ENCODE measurements at places on chromosomes 16 and 17. TPM values are rescaled to one million over a fixed set of nuclear protein-coding genes. Genes with fewer than 3 reads are reported as not detected.
A peak's percentile ranks its signal among the peaks of the same experiment; 100 is the strongest.

C17orf50 gene
- total RNA-seq, result not detected

TPPP3 gene
- not detected for total RNA-seq

OTOP2 gene
- not detected for total RNA-seq

PLLP gene
- total RNA-seq, result not detected

ITGB4 gene
- total RNA-seq, result 1.1 TPM

CACNA1H gene
- total RNA-seq, result 0.07 TPM

FKBP10 gene
- 0.70 TPM for total RNA-seq

KATNB1 gene
- total RNA-seq, result 17.3 TPM

DNA sequence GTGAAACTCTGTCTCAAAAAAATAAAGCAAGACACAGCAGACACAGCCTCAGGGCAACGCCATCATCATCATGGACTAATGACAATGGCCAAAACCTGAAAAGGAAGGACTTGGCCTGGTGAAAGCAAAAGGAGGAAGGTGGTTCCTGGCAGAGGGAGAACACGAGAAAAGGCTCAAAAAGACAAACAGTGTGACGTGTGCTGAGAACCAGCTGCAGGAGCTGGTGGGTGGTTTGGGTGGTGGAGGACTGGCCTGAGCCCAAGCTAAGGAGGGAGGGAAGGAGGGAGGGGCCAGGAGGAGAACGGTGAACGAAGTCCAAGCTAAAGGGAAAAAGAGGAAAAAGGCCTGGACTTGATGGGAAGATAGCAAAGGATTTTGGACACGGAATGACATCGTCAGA lies 85.1 kb downstream of the SLC39A11 start:
- no peaks in the 10 kb centered on the region for H3K36me3 ChIP-seq
- no peaks in the 10 kb centered on the region for H3K4me1 ChIP-seq
- H3K27me3 ChIP-seq, result no peaks in the 10 kb centered on the region
- no peak overlapping the region for H3K4me3 ChIP-seq
- H3K27ac ChIP-seq, result no peak overlapping the region

- H3K27ac ChIP-seq, result no peak overlapping the region
- H3K4me3 ChIP-seq, result no peak overlapping the region
- no peaks in the 10 kb centered on the region for H3K4me1 ChIP-seq
- no peak for DNase-seq
Measured at GRCh38 chr16:55401046-55401445, 77.0 kb downstream of the IRX6 start.

GRCh38 chr17:13346996-13347762 lies 254.6 kb downstream of the HS3ST3A1 start:
- no peak overlapping the region for H3K27ac ChIP-seq
- no peaks in the 10 kb centered on the region for H3K36me3 ChIP-seq
- no peak overlapping the region for H3K4me3 ChIP-seq
- H3K27me3 ChIP-seq, result no peaks in the 10 kb centered on the region
- no peak for DNase-seq
- H3K4me1 ChIP-seq, result no peaks in the 10 kb centered on the region

DNA sequence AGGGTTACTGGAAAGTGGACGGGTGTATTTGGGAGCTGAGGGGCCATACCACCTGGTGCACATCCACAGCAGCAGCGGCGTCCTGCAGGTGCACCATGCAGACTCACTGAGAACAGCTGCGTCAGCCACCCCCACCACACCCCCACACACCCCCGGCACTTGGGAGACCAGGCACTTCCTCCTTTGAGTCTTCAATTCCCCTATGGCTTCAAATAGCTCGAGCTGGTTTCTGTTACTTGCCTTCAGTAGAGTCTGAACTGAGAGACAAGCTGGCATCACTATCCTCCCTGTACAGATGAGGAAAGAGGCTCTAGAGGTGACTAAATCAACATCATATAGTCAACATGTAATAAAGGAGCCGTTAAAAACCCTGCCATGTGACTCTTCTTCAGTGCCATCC lies 15.4 kb downstream of the CUEDC1 start:
- H3K4me3 ChIP-seq, result no peak overlapping the region
- no peak overlapping the region for H3K27ac ChIP-seq
- peaks cover 26% of the 10 kb centered on the region for H3K4me1 ChIP-seq
- H3K27me3 ChIP-seq, result peaks cover 22% of the 10 kb centered on the region
- DNase-seq, result peak; percentile 91
- no peaks in the 10 kb centered on the region for H3K36me3 ChIP-seq

DNA sequence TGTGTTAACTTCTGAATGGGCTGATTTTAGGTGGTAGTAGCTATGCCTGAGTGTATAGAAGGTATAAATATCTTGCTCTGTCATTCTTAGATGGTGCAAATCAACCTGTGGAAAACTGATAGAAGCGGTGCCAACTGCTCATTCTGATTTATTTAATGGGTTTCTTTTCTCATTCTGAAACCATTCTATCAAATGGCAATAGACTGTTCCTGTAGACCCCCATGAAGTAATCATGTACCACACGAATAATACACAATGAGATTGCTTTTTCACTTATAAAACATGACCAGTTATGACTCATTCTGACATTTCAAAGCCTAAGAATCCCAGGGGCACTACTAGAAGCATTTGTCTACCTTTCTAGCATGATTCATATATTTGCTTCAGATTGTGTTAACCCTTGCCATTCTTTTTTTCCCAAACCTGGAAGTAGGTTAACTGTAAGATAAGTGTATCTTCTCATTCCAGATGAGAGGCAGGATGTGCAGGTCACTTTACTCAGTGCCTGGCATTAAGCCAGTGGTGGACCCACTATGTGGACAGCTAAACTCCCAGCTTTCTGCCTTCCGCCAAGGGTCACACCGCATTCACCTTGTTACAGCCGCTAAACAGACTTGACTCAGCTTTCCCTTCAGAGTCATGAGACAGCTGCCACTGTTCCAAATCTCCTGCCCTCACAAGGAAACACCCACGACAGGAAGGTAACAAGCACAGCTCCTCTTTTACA lies 16.4 kb upstream of the SLC16A11 start:
- no peak overlapping the region for H3K27ac ChIP-seq
- H3K36me3 ChIP-seq, result no peaks in the 10 kb centered on the region
- H3K4me1 ChIP-seq, result no peaks in the 10 kb centered on the region
- DNase-seq, result no peak
- no peak overlapping the region for H3K4me3 ChIP-seq
- H3K27me3 ChIP-seq, result peaks cover 7% of the 10 kb centered on the region

- H3K4me3 ChIP-seq, result peak within 1 kb of the TSS; percentile 66
- H3K27ac ChIP-seq, result no peak within 1 kb of the TSS
- peaks cover 27% of the 10 kb centered on the region for H3K4me1 ChIP-seq
- DNase-seq, result peak; percentile 86
Measured at GRCh38 chr17:78925234-78925633, at the start of gene TIMP2. TIMP2 (minus strand) TSS chr17:78925387; CDS start chr17:78925088, 299 bp downstream.

GRCh38 chr16:4086153-4086552 lies 30.1 kb downstream of the ADCY9 start:
- no peaks in the 10 kb centered on the region for H3K27me3 ChIP-seq
- DNase-seq, result no peak
- no peaks in the 10 kb centered on the region for H3K4me1 ChIP-seq
- H3K27ac ChIP-seq, result no peak overlapping the region

DNA sequence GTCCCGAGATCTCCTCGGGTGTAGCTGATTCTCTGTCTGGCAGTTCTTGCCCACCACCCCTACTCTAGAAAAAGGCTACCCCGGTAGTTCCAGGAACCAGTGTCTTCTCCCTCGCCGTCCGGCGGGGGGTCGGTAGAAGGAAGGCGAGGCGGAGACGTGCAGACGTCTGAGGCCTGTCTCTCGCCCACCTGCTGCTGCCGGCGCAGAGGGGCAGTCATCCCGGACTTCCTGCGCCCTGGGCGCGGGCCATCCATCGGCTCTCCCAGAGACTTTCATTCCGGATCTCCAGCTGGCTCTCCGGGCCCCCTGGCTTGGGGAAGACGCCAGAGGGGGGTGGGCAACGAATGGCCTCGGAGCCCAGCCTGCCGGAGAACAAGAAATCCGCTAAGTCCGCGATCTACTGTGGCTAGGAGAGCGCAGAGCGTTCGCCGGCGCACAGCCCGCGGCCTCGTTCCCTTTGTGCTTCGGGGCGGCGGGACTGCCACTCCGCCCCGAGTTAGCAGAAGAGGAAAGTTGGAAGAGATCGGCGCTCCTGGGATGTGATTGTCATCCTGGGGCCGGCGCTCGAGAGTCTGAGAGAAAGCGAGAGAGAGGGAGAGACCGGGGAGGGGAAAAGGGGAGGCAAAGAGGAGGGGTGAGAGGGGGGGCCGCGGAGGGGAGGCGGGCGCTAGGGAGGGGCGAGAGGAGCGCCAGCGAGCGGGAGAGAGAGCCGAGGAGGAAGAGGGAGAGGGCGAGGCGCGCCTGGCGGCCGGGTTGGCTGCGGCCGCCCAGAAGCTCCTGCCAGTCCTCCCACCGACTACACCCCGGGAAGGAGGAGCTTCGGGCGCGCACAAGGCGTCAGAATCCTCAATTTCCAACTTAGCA lies at the start of gene IRX5:
TSS of gene IRX5 (plus strand) at position 861 of the 864 bp plus-strand sequence. CDS start 334 bp downstream, outside the sequence.
- H3K36me3 ChIP-seq, result no peaks in the 10 kb centered on the region
- H3K27ac ChIP-seq, result no peak within 1 kb of the TSS
- H3K27me3 ChIP-seq, result peaks cover 64% of the 10 kb centered on the region
- peak within 1 kb of the TSS; percentile 78 for H3K4me3 ChIP-seq
- peak; percentile 50 for DNase-seq

GRCh38 chr17:5396612-5397011 lies 22.9 kb downstream of the NUP88 start:
- H3K27me3 ChIP-seq, result no peaks in the 10 kb centered on the region
- no peak overlapping the region for H3K27ac ChIP-seq
- no peak for DNase-seq

- H3K27me3 ChIP-seq, result no peaks in the 10 kb centered on the region
- H3K4me1 ChIP-seq, result peaks cover 19% of the 10 kb centered on the region
- no peak overlapping the region for H3K27ac ChIP-seq
- no peak overlapping the region for H3K4me3 ChIP-seq
- H3K36me3 ChIP-seq, result peaks cover 2% of the 10 kb centered on the region
- DNase-seq, result no peak
Measured at GRCh38 chr16:30694926-30695693, 3.9 kb upstream of the SRCAP start.

DNA sequence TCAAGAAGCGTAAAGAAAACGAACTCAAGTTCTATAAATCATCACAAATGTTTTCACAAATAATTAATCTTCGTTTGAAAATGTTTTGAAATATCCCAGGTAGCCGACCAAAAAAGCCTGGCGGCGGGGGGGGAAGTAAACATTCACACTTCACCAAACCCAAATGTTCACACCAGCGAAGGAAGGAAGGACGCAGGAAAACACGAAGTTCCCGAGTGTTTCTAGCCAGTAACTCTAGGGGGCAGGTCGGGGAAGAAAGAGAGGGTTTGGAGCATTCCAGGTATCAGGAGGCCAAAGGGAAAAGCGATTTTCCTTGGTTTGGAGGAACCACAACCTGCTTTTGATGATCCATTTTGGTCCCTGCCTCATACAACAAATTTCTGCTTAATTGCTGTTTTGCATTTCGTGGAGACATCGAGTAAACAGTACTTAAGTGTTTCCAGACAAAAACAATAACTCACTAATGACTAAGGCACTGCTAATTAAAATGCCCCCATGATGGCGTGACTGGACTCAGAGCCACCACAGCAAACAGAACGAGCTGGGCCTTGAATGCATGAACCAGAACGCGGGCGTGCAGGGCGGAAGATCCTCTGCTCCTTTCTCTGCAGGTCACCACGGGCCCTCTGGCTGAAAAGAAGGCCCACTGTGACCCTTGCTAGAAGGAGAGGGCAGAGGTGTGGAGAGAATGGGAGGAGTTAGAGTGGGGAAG lies 16.6 kb downstream of the ZFHX3 start:
- H3K27ac ChIP-seq, result no peak overlapping the region
- H3K27me3 ChIP-seq, result peaks cover 10% of the 10 kb centered on the region
- no peak for DNase-seq
- peaks cover 27% of the 10 kb centered on the region for H3K4me1 ChIP-seq

- no peak overlapping the region for H3K4me3 ChIP-seq
- no peak for DNase-seq
- no peak overlapping the region for H3K27ac ChIP-seq
- H3K36me3 ChIP-seq, result peaks cover 75% of the 10 kb centered on the region
- H3K4me1 ChIP-seq, result no peaks in the 10 kb centered on the region
Measured at GRCh38 chr17:49610883-49611584, 35.4 kb downstream of the NXPH3 start.

Data from B cell (primary cell).